ENCODE measurements at places on chromosomes 4 and X.

DNA sequence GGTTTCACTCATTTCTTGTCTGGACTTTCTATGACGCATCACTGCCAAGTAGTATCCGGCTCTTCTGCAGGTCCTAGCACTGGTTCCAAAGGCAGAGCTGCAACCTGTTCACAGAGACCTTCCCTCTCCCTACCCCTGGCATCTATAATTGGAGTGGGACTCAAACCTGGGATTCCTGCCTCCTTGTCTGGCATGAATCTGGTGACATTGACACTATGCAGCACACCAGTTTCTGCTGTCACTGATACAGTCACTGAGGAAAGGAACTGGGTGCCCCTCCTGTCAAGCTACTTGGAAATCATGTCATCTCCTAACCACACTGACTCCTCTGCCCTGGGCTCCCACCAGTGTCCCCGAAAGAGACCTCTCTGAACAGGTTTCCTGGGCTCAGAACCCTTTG lies 33.1 kb upstream of the EFNB1 start:
- no peak for DNase-seq

GRCh38 chr4:125928652-125929051 lies 613.9 kb downstream of the FAT4 start:
- no peak for DNase-seq

- peak; percentile 32 for DNase-seq
Measured at GRCh38 chr4:139419388-139419914, 34.5 kb upstream of the RAB33B start.

GRCh38 chr4:78129383-78130108 lies 72.4 kb downstream of the FRAS1 start:
- no peak for DNase-seq

DNA sequence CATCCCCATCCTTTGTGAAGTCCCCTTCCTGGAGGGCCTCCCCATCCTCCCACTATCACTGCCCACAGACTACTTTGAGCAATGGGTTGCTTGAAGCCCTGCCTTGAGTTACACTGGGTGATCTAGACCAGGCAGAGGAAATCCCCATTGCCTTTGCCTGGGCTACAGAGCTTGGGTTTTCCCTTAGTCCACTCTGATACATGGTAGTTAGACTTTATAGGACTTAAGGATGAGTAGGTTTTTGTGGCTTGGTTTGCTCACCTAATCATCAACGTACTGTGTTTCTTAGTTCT lies 56.6 kb downstream of the TMEM131L start:
- DNase-seq: no peak

GRCh38 chrX:1164322-1165288 lies 47.8 kb downstream of the CRLF2 start:
- DNase-seq: no peak

GRCh38 chr4:168045354-168045753 lies 47.0 kb upstream of the ANXA10 start:
- DNase-seq: no peak

- no peak for DNase-seq
Measured at GRCh38 chr4:17493619-17494018, 18.3 kb downstream of the QDPR start.

GRCh38 chr4:2432991-2433530 lies 14.3 kb downstream of the CFAP99 start:
- DNase-seq: peak; percentile 63

- no peak for DNase-seq
Measured at GRCh38 chr4:182212211-182212761, 30.9 kb upstream of the TENM3 start.

DNA sequence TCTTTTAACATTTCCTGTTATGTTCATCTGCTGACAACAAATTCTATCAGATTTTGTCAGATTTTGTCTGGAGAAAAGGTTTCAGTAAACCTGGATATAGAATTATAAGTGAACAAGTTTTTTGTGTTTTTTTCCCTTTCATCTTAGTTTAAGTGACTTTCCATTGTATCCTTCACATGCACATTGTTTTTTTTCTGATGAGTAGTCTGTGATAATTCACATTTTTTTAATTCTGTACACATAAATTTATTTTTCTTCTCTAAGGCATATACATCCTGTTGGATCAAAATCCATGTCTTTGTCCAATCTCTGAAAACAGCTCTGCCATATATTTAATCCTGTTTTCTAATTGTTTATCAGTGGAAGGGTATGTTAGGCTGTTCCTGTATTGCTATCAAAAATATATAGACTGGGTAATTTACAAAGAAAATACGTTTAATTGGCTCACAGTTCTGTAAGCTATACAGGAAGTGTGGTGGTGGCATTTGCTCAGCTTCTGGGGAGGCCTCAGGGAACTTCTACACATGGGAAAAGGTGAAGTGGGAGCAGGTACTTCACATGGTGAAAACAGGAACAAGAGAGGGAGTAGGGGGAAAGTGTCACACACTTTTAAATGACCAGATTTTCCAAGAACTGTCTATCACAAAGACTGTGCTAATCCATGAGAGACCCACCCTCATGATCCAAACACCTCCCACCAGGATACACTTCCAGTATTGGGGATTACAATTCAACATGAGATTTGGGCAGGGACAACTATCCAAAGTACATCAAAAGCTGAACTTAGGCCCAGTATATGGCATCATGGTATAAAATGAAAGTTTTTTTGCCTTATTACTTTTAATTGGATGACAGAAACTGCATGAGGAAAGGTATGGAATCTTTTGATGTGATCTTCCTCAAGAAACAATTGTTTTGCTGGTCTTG lies 45.6 kb upstream of the GRID2 start:
- no peak for DNase-seq

DNA sequence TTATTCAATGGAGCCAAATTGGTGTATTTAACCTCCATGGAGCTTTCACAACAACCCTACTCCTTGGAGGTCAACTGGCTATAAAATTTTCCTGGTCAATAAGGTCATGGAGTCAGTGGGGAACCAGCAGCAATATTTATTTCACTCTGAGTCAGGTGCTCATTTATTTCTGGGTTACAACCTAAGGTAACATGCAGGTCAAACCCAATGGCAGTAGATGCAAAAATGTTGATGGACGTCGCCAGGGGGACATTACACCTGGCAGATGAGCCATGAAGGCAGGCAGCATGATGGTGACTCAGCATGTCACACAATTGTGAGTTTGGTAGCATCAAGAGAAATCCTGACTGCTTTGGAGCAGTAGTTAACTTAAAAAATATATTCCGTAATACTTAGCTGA lies 514.1 kb downstream of the IL15 start:
- DNase-seq: no peak

- DNase-seq: no peak
Measured at GRCh38 chr4:186266729-186267456, 904 bp downstream of the F11 start.

GRCh38 chrX:19744231-19744630 lies 143.2 kb downstream of the SH3KBP1 start:
- no peak for DNase-seq

Measured in hippocampal formation (tissue), 2 donors.